Endodermal cell (in vitro differentiated cells): ENCODE measurements at places on chromosomes 1 and 21. TPM values are rescaled to one million over a fixed set of nuclear protein-coding genes. Genes with fewer than 3 reads are reported as not detected.

DNA sequence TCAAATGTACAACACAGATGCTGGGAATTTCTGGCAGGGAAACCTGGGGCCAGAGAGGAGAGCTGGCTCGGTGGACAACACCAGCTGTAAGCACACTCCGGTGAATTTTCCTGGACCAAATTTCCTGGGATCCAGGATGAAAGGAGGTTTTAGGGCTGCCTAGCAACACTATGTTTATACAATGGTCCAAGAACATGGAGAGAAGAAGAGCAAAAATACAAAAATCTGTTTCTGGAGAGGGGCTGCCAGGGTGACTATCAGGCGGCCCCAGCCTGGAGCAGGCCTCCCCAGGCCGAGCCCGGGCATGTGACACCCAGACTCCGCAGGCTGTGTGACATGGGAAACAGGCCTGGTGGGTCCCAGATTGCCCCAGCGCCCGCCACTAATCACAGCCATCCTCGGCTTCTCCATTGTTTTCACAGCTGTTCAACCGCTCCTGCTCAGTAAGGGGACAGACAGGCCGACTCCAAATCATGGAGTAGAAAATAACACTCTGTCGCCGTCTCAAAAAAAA is 336.0 kb upstream of the NFIA start:
- no peaks in the 10 kb centered on the region for H3K4me1 ChIP-seq
- H3K27me3 ChIP-seq = no peaks in the 10 kb centered on the region
- no peaks in the 10 kb centered on the region for H3K36me3 ChIP-seq
- DNase-seq = no peak
- H3K4me3 ChIP-seq = no peak overlapping the region

DNA sequence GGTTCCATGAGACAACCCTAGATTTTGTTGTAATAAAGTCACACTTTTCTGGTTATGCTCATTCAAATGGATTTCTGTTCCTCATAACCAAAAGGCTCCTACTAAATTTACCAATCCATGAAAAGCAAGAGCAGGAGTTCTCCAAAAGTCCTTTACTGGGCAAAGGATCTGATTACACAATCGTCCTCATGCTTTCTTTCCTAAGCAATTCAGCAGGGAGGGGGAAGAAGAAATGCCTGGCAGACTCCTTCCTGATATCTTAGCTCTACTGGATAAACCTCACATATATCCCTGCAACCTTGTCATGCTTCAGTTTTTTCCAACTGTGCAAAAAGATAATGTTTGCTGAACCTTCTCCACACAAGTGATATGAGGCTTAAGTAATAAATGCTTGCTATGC is 67.6 kb upstream of the GUCA2B start:
- H3K36me3 ChIP-seq = no peaks in the 10 kb centered on the region
- H3K27me3 ChIP-seq = no peaks in the 10 kb centered on the region
- no peaks in the 10 kb centered on the region for H3K4me1 ChIP-seq
- no peak overlapping the region for H3K4me3 ChIP-seq
- no peak for DNase-seq

GRCh38 chr1:235791532-235792060 is 75.1 kb downstream of the LYST start:
- no peak for DNase-seq
- no peaks in the 10 kb centered on the region for H3K4me1 ChIP-seq
- H3K4me3 ChIP-seq = no peak overlapping the region
- no peaks in the 10 kb centered on the region for H3K27me3 ChIP-seq
- H3K27ac ChIP-seq = no peak overlapping the region

The XCL2 gene
- not detected in 3 replicates for total RNA-seq

- H3K4me3 ChIP-seq = no peak overlapping the region
- no peak for DNase-seq
- no peaks in the 10 kb centered on the region for H3K4me1 ChIP-seq
- H3K27ac ChIP-seq = no peak overlapping the region
Measured at GRCh38 chr1:16449666-16450065, 9.1 kb downstream of the NECAP2 start.

- no peaks in the 10 kb centered on the region for H3K4me1 ChIP-seq
- no peaks in the 10 kb centered on the region for H3K27me3 ChIP-seq
- H3K27ac ChIP-seq = no peak overlapping the region
- H3K36me3 ChIP-seq = no peaks in the 10 kb centered on the region
- no peak overlapping the region for H3K4me3 ChIP-seq
Measured at GRCh38 chr1:232878086-232878485, 72.3 kb upstream of the NTPCR start.

DNA sequence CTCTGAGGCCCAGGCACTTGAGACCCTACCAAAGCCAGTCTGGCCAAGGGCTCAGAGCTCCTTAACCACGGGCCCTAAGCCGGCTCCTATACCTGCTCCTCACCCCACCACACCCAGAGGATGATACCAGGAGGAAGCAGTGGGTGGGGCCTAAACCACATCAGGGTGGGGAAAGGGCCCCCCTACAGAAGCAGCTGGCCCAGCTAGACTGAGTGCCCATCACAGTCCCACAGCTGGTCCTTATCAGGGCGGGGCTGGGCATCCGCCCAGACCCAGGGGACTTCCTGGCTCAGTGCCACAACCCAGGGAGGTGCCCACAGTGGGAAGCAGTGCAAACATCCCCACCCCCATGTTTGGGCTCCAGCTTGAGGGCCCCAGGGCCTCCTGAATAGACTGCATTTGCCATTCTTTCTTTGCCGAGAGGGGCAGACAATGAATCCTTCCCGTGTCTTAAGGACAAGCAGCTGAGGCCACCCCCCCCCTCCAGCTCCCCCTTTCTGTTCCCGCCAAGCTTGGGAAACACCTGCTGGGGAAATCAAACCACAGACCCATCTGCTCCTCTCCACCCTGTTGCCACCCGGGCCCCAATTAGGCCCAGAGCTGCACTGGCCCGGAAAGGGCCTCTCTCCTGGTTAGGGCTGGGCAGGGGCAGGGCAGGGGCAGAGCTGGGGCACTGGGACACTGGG is 6.2 kb downstream of the E2F2 start:
- no peak overlapping the region for H3K4me3 ChIP-seq
- H3K27me3 ChIP-seq = peaks cover 8% of the 10 kb centered on the region
- no peak overlapping the region for H3K27ac ChIP-seq
- DNase-seq = no peak
- H3K36me3 ChIP-seq = peaks cover 8% of the 10 kb centered on the region

The KRTAP10-1 gene
- 0.32 TPM in 1 of 3 replicates, not detected in the others for total RNA-seq
